Foreskin melanocyte (primary cell): ENCODE measurements at places on chromosomes 2 and 18.

GRCh38 chr2:66698091-66698490 is 263.2 kb downstream of the MEIS1 start:
- DNase-seq, result no peak

DNA sequence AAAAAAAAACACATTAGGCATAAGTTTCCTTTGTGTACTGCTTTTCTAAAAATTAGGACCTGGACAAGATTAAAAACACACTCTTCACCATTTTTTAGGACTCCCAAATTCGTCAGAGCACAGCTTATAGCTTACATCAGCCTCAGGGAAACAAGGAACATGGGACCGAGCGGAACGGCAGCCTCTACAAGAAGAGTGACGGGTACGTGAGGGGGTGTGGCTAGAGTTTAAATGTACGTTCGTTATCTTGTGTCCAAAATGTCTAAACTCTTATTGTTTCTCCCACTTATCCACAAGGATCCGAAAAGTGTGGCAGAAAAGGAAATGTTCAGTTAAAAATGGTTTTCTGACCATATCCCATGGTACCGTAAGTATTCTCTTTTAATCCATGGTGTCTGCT is 78.9 kb downstream of the ITGB1BP1 start:
- no peak for DNase-seq

- no peak for DNase-seq
Measured at GRCh38 chr18:59813942-59814341, 85.9 kb upstream of the PMAIP1 start.

DNA sequence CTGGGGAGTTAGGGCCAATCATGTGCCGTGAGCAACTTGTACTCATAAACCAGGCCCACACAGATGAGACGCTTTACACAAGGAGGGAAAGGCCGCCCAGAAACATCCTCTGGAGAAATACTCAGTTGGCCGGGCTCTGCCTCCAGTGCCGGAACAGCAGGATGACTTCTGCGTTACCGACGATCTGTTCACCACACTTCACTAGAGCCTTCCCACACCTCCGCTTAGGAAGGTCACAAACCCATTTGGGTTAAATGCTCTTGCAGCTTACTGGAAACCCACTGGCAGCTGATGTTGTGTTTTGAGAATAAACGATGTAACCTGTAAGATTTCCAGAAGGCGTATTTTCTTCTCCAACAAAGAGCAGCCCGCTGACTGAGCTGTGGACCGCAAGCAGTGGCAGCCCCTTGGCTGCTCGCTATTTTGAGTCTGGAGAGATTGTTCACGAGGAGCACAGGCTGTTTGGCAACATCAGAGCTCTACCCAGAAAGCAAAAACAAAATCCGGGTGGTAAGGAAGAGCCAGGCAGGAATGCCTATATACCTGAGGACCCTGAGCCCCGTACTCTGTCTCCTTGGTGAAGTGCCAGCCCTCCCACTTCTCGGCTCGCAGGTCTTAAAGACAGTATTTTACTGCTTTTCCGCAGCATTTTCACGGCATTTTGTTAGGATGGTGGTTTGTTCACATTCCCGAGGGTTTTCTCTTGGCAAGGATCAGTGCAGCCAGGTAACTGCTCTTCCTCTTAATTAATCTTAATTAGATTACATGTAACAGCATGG is 44.0 kb downstream of the COLEC12 start:
- DNase-seq, result no peak

GRCh38 chr2:236241181-236242056 is 22.8 kb downstream of the ASB18 start:
- no peak for DNase-seq

DNA sequence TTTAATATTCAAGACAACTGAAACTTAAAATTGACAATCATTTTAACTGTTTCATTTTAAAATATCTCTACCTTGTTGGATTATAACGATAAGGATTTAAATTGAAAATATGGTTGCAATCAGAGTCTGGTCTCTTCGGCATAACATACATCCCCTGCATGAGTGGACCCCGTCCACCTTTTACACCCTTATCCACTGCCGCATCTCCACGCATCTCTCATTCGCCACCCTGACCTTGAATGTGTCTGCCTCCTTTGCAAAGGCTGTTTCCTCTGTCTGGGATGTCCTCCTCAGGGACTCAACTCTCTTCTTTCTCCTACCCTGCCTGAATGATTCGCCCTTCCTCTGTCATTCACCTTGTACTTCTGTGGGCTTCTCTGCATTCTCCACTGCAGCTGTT is 87.6 kb downstream of the SPATS2L start:
- no peak for DNase-seq

- no peak for DNase-seq
Measured at GRCh38 chr2:127700527-127701192, 637 bp upstream of the SFT2D3 start.

GRCh38 chr2:112137516-112138158 is 548 bp upstream of the FBLN7 start:
- DNase-seq, result no peak

DNA sequence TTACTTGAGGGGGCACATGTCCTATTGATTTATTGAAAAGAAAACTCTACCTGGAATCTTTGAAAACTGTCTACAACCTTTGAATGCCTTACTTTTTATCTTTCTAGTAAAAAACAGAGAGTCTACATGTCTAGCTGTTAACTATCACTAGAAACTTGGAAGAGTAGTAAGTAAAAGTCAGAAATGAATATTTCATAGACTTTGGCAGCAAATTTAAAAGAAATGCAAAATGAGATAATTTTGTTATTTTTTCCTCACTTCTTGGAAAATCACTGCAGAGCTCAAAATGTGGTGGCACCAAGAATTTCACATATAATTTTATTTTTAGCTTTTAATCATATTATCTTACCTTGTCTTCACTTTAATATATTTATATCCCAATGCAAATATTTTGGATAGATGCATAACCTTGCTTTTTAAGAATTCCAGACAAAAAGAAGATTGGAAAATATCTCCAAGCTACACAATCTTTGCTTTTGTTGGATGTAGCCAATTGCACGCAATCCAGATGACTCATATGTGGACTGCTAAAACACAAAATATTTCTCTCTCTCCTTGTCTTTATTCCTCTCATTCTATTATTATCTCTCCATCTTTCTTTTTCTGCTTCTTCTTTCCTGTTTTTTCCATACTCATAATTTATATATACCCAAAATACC is 92.2 kb upstream of the DSEL start:
- no peak for DNase-seq

DNA sequence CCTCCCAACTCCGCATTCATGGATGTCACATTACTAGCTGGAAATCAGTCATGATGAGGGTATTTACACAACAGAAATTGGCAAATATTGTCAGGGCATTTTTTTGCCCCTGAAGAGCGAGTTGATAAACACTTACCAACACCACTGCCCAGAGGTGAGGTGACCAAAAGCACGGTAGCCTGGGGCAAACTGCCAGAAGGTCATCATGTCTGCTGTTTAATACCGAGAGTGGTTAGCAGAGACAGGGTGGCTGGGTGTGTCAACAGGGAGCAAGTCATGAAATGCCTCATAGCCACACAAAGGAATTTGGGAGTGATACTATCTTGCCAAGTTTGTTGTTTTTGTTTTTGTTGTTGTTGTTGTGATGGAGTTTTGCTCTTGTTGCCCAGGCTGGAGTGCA is 37.0 kb upstream of the EPC2 start:
- DNase-seq, result no peak

DNA sequence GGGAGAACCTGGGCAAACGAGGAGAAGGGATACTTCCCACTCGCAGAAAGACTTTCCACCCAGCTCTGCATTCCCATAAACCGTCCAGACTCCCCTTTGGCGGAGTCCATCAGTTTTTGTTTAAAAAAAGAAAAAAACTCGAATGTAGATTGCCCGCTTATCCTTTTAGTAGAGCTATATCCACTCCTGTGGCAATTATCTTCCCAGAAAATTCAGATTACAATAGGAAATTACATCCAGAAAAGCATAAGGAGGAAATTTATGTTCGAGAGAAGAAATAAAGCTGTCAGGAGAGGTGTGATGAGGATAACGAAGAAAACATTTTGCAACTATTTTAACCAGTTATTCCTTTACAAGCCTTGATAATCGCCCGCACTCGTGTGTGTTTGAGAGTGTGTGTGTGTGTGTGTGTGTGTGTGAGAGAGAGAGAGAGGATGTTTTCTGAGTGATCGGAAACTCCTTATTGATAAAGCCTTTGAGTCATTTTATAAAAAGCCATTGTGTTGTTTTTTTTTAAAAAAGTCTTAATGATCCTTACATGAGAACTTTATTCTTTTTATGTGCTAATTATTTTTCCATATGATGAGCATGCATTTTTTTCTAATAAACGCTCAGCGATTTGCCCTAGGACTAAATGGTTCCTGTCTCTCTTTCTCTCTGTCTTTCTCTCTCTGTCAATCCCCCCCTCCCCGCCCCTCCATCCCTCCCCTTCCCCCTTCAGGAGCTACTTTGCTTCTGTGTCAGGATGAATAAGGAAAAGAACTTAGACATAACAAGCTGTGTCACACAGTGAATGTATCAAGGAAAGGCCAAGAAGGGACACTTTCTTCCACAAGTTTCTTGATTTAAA is 1.1 kb upstream of the PPP3R1 start:
- DNase-seq, result no peak

GRCh38 chr2:44926957-44927356 is 14.5 kb upstream of the SIX3 start:
- DNase-seq, result no peak

DNA sequence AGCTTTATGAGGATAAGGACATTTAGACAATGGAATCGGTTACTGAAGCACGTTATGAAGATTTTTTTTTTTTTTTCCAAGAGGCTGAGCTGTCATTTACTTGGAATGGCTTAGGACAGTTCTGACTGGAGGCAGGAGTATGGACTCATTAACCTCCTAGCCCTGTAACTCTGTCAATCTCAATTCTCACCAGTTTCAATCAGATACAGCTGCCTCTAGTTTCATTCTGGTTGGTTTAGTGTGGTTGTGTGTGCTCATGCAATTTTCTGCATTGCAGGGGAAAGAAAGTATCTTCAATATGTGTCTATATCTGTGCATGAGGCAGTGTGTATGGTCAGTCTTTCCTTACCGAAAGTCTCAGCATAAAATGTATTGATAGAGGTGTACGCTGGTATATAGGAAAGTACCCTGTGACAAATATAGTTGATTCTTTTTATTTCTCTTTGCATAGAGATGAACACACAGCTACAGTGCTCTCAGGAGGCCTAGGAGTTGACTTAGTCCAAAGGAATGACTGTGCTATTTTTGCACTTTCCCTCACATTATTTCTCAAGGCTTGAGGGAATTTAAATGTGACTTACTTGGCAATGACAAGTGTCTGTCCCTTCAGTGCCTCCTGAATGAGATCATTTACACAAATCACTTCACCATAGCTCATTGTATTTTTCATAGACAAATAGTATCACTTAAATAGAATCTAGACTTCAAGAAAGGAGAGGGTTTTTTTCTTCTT is 50.5 kb upstream of the GRB14 start:
- no peak for DNase-seq

DNA sequence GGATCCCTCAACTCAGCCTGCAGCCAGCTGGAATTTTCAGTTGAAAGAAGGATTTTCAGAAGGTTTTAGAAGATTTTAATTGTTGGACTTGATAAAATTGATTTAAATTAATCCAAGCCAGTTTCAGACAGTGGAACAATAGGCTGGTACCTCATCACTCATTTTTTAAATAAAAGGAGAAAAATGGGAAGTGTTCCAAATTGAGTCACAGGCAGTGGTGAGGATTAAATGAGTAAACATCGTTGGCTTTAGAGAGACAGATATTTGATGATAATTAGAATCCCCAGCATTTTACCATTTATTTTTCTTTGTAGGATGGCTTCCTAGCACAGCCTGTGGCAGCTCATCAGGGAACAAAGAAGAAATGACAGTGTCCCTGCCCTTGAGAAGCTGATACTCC is 7.4 kb downstream of the CXCR4 start:
- DNase-seq, result no peak

- DNase-seq, result no peak
Measured at GRCh38 chr2:184728411-184728810, 130.1 kb downstream of the ZNF804A start.

GRCh38 chr2:115634578-115634977 is 1192.1 kb downstream of the DPP10 start:
- no peak for DNase-seq

GRCh38 chr2:10086950-10087349 is 6.7 kb upstream of the CYS1 start:
- DNase-seq, result no peak

- no peak for DNase-seq
Measured at GRCh38 chr2:27566628-27567027, 16.2 kb upstream of the ZNF512 start.

GRCh38 chr2:49577041-49577440 is 422.7 kb upstream of the FSHR start:
- no peak for DNase-seq

- no peak for DNase-seq
Measured at GRCh38 chr2:128472789-128473174, 154.1 kb upstream of the HS6ST1 start.

- no peak for DNase-seq
Measured at GRCh38 chr2:84327645-84328249, 131.3 kb downstream of the SUCLG1 start.

DNA sequence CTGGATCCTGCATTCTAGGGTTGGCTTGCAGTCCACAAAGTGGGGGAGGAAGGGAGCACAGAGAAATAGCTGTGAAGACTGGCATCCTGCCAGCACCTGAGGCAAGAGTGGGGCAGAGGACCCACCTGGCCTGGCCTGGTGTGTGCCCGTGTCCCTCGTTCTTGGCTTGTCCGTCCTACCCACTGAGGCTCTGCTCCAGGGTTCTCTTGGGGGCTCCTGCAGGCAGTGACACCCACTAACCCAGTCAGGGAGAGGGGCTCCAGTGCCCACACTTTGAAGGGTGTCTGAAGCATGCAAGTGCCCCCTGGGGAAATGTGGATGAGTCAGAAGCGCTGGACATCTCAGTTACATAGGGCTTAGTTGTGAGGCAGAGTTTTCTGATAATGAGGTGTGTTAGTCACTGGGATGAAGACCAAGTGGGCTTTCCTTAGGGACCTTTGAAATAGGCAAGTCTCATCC is 79.4 kb downstream of the SLC4A3 start:
- no peak for DNase-seq
